Heart left ventricle (tissue), 16 donors: ENCODE measurements at places on chromosomes 13 and 19. TPM values are rescaled to one million over a fixed set of nuclear protein-coding genes. Genes with fewer than 3 reads are reported as not detected.

DNA sequence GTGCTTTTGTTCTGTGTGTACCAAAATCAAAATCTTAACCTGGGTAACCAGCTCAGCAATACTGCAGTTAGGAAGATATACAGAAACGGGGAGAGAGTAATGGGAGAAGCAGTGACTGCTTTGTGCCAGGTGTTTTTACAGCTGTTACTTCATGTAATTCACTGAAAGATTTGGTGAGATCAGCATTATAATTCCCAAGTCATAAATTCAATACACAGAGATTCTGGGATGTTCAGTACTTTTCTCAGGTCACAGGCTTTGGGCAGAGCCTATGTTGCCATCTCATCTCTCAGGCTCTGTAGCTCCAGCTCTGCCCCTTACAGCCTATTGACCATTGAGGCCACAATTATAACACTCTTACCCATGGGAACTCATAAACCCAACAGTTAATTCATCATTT, 138.5 kb downstream of the ZAR1L start:
- H3K27ac ChIP-seq: no peak overlapping the region
- no peaks in the 10 kb centered on the region for H3K27me3 ChIP-seq
- DNase-seq: no peak
- peaks cover 91% of the 10 kb centered on the region for H3K36me3 ChIP-seq
- no peaks in the 10 kb centered on the region for H3K4me1 ChIP-seq

GRCh38 chr13:25280396-25280795, 6.9 kb downstream of the MTMR6 start:
- H3K27me3 ChIP-seq: no peaks in the 10 kb centered on the region
- H3K4me3 ChIP-seq: no peak overlapping the region
- H3K4me1 ChIP-seq: no peaks in the 10 kb centered on the region
- DNase-seq: no peak
- no peaks in the 10 kb centered on the region for H3K36me3 ChIP-seq

The TRAPPC6A gene
- total RNA-seq: 15.4 TPM

GRCh38 chr13:46799139-46799538, 2.2 kb upstream of the ESD start:
- peaks cover 30% of the 10 kb centered on the region for H3K4me1 ChIP-seq
- H3K27ac ChIP-seq: no peak overlapping the region
- no peak overlapping the region for H3K4me3 ChIP-seq
- H3K27me3 ChIP-seq: no peaks in the 10 kb centered on the region
- DNase-seq: no peak

The KCNRG gene
- total RNA-seq: not detected

GRCh38 chr13:51249255-51249654, 27.1 kb downstream of the FAM124A start:
- H3K4me3 ChIP-seq: no peak overlapping the region
- H3K4me1 ChIP-seq: peaks cover 46% of the 10 kb centered on the region
- peaks cover 11% of the 10 kb centered on the region for H3K36me3 ChIP-seq
- H3K27ac ChIP-seq: no peak overlapping the region

- H3K4me3 ChIP-seq: peak overlapping the region; percentile 80
- no peaks in the 10 kb centered on the region for H3K27me3 ChIP-seq
- H3K27ac ChIP-seq: no peak overlapping the region
Measured at GRCh38 chr19:45040059-45040771, 1.4 kb downstream of the CLASRP start.

The ACP7 gene
- total RNA-seq: not detected

- no peak overlapping the region for H3K4me3 ChIP-seq
- no peaks in the 10 kb centered on the region for H3K36me3 ChIP-seq
- DNase-seq: no peak
- peaks cover 7% of the 10 kb centered on the region for H3K4me1 ChIP-seq
- H3K27ac ChIP-seq: no peak overlapping the region
Measured at GRCh38 chr13:75749407-75749806, 113.3 kb downstream of the LMO7 start.
